K562 (cell line): ENCODE measurements at places on chromosomes 13 and 19.

- H3K27ac ChIP-seq, result no peak overlapping the region
- DNase-seq, result no peak
- no peaks in the 10 kb centered on the region for H3K27me3 ChIP-seq
- no peaks in the 10 kb centered on the region for H3K4me1 ChIP-seq
Measured at GRCh38 chr13:59706101-59706976, 457.4 kb downstream of the DIAPH3 start.

DNA sequence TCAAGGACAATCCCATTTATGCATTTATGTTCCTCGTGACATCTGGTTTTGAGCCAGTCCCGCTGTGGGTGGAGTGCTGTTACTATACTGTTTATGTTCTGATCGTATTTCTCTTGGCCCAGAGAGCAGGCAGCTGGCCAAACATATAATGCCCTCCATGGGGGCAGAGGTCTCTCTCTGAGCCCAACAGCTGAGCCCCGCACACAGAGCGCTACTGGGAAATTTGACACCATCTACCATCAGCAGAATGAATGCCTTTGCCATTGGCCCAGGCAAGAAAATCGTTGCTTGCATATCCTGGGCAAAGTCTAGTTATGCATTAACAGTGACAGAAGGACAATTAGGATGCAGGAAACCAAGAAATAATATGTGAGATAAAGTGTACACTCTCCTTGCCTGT, 126.8 kb upstream of the CACNA1A start:
- H3K36me3 ChIP-seq, result no peaks in the 10 kb centered on the region
- no peak for DNase-seq
- no peak overlapping the region for H3K4me3 ChIP-seq
- H3K27me3 ChIP-seq, result peaks cover 3% of the 10 kb centered on the region; the same call in 2 of the 3 replicates

DNA sequence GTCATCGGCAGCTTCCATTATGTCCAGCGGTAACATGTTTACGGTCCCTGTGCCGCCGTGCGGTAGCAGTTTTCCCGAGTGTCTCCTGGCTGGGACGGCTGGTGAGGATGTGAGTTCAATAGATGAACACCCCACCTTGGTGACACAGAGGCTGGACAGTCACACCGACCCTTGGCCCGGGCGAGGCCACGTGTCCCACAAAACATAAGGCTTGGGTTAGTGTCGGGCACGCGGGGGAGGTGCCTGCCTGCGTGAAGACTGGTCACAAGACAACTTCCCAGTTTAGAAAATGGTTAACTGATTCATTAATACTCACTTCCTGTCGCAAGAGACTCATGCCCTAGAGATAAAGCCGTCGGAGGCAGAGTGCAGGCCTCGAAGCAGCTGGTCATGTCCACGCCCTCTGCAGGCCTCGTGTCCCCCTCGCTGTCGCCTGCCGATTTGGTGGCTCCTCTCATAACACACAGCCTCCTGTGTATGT, 17.2 kb downstream of the RASA3 start:
- peak overlapping the region; percentile 64; the same call in 2 of the 3 replicates for H3K27ac ChIP-seq
- no peak overlapping the region for H3K4me3 ChIP-seq
- peak; percentile 27 for DNase-seq
- H3K4me1 ChIP-seq, result peaks cover 42% of the 10 kb centered on the region
- H3K27me3 ChIP-seq, result no peaks in the 10 kb centered on the region
- peaks cover 9% of the 10 kb centered on the region; the same call in 1 of the 3 replicates for H3K36me3 ChIP-seq

GRCh38 chr19:51070334-51071094, 5.6 kb upstream of the KLK13 start:
- no peak for DNase-seq
- H3K27me3 ChIP-seq, result peaks cover 8% of the 10 kb centered on the region
- H3K4me3 ChIP-seq, result no peak overlapping the region
- H3K36me3 ChIP-seq, result no peaks in the 10 kb centered on the region
- no peak overlapping the region for H3K27ac ChIP-seq

DNA sequence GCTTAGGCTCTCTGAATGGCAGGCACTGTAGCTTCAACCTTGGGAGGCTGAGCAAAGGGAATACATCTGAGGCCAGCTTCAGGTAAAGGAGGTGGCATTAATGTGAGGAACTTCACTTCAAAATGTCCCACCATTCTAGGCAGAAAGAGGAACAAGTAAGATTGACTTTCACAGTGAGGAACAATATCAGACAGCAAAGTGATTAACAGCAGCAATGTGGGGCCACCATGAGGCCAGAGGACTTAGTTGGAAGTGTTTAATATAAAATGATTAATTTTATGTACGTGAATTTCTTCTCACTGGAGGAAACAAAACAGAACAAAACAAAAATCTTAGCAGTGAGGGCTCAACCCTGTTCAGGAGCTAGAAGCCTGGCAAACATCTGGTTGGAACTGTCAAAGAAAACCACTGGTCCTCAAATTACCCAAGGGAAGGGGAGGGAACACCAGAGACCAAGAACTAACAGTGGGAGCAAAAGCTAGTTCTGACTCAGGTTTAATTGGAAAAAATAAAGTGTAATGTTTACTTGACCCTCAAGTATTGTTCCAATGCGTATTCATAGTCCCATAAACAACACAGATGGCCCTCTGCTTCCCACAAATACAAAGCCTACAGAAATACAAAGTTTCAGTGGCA, 43.9 kb upstream of the FRY start:
- H3K4me3 ChIP-seq, result no peak overlapping the region
- no peaks in the 10 kb centered on the region for H3K36me3 ChIP-seq
- no peaks in the 10 kb centered on the region for H3K4me1 ChIP-seq
- no peak overlapping the region for H3K27ac ChIP-seq
